Melanocyte of skin (primary cell): ENCODE measurements at places on chromosomes 6 and 20. TPM values are rescaled to one million over a fixed set of nuclear protein-coding genes. Genes with fewer than 3 reads are reported as not detected.

POU3F2 gene
- total RNA-seq: under 0.01 and 0.36 TPM in 2 replicates

ULBP1 gene
- total RNA-seq: under 0.01 TPM in 1 of 2 replicates, not detected in the other

TREM2 gene
- total RNA-seq: not detected in 2 replicates

ATRN gene
- total RNA-seq: 21.0 and 33.6 TPM in 2 replicates

IL20RA gene
- total RNA-seq: not detected in 2 replicates
